CD4-positive, alpha-beta T cell treated with Interleukin-4 for 1 hour (primary cell): ENCODE measurements at places on chromosomes 3 and 15.

DNA sequence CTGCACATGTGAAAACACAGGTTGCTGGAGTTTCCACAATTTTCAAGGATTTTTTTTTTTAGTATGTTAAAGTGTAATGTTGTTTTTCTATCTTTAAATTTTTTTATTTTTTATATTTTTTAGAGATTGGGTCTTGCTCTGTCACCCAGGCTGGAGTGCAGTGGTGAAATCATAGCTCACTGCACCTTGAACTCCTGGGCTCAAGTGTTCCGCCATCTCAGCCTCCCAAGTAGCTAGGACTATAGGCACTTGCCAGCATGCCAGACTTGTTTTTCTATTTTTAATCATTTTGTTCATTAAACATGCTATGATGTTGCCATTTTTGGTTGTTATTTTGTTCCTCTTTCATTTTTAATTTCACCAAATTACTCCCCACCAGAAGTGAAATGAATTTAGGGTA is 16.7 kb upstream of the THUMPD3 start:
- no peak for DNase-seq

- DNase-seq: no peak
Measured at GRCh38 chr3:37762698-37763097, 99.0 kb upstream of the CTDSPL start.

DNA sequence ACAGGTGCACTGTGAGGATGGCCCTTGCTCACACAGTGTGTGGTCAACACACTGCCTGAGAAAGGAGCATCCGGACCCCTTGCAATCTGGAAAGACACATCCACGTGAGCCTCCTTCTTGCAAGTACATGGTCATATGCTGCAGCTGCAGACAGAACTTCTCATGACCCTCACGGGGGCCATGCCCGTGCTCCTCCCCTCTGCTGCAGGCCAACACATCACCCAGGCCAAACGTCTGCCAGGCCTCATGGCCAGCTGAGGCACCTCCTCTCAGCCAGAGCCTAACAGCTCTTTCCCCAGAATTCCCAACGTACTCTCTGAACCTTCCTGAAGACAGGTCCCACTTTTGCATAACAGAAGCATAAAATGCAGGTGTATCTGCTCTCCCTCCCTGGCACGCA is 25.3 kb downstream of the SLC41A3 start:
- DNase-seq: no peak

DNA sequence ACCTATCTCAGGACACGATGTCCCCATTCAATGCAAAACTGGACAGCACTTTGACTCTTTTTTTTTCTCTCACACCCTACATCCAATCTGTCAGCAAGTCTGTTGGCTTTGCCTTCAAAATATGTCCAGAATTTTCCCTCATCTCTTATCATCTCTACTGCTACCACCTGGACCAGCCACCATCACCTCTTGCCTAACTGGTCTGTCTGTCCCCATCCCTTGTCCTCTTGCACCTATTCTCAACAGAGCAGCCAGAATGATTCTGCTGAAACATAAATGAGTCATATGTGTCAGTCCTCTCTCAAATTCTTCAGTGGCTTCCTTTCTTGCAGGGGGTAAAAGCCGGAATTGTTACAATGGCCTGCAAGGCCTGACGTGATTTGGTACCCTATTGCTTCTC is 105.8 kb downstream of the CYP19A1 start:
- no peak for DNase-seq

DNA sequence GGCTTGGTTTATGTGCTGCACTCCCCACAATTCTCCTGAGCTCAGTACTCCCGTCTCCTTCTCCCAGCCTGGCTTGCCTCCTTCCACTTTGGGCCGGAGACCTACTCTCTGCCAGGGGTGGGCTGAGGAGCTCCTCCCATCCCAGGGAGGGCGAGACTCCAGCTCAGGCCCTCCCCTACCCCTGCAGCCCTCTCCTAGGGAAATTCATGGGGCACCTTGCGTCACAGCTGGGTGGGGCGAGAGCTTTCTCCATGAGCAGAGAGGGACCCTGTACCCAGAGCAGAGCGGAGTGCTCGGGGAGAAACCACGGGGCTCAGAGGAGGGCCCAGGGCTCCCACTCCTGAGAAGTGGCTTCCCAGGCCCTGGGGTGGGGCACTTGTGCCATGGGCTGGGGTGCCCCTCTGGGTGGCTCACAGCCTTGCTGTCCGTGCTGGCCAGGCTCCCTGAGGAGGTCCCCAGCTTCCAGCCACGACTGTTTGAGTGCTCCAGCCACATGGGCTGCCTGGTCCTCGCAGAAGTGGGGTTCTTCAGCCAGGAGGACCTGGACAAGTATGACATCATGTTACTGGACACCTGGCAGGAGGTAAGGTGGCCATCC is 13.3 kb downstream of the VILL start:
- no peak for DNase-seq

- DNase-seq: peak; percentile 78
Measured at GRCh38 chr3:18424729-18425640, at the start of gene SATB1. Gene SATB1 (minus strand): TSS chr3:18425339. CDS start chr3:18420967, 4,372 bp downstream.

- no peak for DNase-seq
Measured at GRCh38 chr3:189419038-189419437, 212.2 kb upstream of the TP63 start.

DNA sequence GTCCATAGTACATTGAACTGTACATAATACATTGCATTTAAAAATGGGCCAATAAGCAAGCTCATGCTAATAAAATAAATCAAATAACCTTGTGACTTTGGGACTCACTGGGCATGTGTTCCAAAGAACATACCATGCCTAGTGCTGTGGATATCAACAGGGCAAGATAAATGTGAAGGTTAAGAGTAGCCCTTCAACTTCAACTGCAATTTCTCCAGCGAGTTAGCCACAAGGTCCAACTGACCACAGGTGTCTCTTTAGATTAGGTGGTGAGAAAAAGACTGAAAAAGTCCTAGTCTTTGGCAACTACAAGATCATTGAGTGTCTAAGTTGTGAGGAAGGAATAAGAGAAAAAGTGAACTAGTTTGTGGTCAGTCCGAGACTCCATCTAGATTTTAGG is 78.3 kb upstream of the ATP11B start:
- DNase-seq: no peak

DNA sequence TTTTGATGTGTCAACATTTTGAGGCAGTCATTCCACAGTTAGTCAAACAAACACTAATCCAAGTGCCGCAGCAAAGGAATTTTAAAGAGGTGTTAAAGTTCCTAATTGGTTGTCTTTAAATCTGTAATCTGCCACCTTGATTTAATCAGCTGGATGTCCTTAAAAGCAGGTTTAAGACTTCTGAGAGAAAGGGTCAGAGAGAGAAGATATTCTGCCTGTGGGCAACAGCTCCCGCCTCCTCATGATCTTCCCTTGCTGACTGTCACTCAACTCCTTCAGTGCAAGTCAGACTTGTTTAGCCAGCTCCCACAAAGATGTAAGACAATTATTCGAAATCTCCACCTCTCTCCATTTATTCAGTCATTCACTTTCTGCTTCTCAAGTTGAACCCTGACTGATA is 92.6 kb upstream of the MYRIP start:
- DNase-seq: no peak

DNA sequence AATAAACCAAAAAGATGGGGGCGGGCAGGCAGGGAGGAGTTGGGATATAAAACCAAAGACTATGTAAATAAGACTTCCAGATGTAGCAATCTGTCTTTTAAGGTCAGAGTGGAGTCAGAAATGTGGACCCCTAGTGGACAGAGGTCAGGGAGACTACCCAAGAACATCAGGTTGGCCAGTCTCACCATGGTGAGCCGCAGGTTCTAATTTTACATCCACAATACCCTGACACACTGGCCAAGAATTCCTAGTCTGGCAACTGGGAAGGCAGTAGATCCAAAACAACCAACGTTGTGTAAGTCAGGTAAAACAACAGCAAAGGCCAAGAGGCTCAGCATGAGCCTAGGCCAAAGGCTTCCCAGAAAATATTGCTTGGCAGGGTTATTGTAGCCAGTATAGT is 203.4 kb downstream of the FOXP1 start:
- DNase-seq: no peak

DNA sequence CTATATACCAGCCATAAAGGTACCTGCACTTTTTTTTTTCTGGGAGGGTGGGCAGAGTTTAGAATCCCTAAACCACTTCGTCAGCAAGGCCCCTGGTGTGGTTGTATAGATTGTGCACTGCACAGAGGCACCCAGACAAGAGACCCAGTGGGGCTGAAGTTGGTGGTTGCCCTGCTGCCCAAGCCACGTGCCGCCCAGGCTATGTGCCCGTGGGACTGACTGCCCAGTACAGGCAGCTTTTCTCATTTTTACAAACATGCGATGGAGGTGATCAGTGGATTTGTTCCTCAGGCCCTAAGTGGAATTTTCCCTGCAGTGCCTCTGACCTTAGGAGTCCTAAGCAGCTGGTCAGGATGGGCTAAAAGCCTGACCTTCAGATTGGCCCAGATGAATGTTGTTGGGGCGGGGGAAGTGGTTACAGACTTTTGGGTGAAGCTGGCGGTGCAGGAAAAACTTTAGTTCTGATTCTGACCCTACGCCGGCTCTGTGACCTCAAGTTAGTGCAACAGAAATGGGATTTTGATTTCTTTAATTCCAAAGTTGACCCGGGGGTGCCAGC is 34.9 kb upstream of the LIMD1 start:
- DNase-seq: no peak
